ENCODE measurements at places on chromosomes 12 and 14.

DNA sequence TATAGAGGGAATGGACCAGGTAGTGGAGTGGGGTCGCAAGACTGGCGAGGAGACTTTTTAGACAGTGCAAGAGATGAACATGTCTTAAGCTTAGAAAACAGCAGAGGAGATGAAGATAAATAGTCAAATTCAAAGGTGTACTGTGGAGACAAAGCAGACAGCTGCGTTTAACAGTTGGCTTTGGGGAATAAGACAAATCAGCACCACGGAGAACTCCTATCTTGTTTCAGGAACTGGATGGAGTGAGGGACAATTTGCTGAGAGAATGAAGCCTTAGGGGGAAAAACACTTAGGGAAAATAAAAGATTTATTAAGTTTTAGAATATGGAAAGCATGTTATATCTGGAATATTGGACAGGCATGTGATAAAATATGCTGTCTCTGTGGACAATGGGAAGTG is 458.8 kb downstream of the GLT1D1 start:
- DNase-seq = no peak

GRCh38 chr14:100426314-100426713 is 103.2 kb downstream of the SLC25A47 start:
- no peak for DNase-seq

DNA sequence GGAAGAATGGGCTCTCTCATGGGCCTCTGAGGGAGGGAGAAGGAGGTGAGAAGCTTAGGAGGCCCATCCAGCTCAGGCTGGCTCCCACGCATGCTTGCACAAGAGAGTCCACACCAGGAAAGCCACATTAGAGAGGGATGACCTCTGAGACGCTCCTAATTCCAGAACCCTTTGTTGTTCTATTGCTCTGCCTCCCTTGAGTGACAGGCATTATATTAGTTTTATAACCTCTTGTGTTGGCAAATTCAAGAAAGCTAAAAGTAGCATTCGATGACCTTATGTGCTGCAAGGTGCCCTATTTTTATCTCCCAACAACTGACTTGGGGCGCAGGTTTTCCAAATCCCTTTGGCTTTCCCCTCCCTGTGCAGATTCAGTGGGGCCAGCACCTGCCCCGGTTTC is 190.1 kb downstream of the KSR2 start:
- no peak for DNase-seq

DNA sequence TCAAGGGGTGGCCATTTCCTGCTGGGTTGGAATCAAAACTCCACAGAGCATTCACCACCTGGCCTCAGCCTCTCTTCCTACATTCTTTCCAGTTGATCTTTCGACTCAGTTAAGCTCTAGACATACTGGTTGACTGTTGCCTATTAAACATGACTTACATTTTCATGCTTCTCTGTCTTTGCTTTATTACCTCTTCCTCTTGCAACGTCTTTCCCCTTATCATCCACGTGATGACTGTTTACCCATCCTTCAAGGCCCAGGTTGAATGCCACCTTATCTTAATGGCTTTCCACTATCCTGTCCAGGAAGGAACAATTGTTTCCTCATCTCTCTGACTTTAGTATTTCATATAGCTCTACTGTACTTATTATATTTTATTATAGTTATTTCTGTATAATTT is 24.4 kb upstream of the CCDC175 start:
- DNase-seq = no peak

DNA sequence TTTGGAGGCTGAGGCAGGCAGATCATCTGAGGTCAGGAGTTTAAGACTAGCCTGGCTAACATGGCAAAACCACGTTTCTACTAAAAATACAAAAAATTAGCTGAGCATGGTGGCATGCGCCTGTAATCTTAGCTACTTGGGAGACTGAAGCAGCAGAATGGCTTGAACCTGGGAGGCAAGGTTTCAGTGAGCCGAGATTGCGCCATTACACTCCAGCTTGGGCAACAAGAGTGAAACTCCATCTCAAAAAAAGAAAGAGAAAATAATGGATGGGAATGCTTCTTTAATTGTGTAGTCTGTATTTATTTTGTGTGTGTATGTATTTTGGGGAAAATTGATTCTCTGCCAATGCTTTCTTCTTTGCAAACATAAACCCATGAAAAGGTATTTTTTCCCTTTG is 32.5 kb downstream of the SRGAP1 start:
- no peak for DNase-seq

DNA sequence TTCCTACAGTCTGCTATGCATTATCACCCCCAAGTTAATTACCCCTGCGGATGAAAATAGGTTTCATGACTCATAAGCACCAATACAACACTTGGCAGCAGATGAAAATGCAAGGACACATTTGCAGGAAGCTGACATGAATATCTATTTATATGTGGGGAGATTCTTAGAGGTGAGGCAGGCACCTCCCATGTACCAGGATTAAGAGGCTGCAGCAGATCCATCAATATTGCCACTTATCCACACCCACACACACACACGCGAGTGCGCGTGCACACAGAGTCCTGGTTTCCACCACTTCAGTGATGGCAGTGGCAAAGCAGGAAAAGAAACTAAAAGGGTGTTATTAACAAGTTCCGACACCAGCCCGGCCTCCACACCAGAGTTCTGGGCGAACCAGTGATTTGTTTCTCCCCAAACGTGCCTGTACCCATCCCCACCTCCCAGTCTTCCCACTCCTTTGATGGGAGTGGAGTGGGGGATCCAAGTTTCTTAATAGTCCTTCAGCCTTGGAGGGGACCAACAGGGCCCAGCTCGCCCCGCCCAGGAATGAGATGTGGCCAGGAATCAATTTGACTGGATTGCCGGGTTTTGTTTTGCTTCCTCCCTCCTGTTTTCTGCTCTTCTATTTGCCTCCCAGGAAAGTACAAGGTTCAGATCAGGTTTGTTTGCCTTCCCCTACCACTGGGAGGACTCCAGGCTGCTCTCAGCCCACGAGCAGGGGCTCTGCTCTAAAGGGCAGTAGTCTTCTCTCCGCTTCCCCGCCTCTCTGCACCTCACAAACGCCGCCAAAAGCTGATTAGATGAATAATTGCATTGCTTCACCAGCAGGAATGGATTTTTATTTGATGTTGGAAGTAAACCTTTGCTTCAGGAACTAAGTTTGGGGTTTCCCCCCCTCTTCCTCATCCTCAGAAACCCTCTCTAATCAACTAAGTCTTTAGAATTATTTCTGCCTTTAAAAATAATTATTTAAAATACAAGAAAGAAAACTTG is 5.2 kb downstream of the IRF2BPL start:
- DNase-seq = peak; percentile 64

DNA sequence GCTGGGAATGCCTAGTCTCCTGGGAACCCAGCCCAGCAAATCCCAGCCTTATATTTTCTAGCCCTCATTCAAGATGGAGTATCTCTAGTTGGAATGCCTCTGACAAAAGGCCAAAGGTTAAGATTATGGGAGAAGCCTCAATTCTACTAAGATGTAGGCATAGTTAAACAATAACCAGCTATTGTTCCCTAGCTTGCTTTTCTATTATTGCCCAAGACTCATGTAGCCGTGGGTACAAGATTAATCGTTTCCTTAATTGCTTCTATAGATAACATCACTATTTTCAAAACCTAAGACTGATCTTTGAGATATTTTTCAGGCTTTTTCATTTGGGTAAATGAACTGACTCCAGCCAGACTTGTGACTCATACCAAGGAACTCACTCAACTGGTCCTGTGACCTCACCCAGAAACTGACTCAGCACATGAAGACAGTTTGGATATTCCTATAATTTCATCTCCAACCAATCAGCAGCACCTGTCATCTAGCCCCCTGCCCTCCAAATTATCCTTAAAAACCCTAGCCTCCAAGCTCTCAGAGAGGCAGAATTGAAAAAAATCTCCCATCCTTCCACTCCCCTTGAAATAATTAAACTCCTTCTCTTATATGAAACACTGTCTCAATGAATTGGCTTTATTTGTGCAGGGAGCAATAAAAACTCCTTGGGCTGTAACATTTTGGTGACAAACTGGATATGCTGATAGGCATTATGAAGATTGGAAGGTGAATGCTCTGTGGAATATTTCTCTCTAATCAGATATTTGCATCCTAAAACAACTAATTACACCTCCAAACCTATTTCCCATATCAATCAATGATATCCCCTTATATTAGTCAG is 589.0 kb downstream of the C12orf50 start:
- DNase-seq = peak; percentile 97

DNA sequence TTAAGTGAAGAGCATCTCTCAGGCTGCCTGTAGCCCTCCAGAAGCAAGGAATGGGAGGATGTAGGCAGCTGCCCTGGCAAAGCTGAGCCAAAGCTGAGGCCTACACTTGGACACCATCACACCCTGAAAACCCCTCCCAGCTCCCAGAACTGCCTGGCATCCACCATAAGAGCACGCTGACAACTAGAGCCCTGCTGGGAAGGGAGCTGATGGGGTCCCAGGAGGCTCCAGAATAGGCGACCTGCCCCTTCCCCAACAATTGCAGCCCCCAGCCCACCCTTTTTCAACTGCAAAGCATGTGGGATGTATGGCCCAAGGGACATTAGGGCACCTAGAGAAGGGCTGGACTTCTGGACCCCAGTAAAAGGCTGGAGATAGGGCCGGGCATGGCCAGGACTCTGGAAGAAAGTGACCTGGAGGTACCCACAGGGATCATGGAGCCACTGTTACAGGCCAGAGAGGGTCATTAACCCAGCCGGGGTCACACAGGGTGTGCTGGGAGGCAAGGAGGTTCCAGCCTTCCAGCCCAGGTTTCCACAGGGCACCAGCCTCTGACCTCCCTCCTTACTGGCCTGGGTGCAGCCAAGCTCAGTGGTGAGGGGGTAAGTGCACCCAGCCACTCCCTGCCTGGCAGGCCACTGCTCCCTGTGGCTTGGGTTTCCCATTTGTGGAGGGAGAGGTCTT is 27.8 kb downstream of the FAM222A start:
- no peak for DNase-seq

DNA sequence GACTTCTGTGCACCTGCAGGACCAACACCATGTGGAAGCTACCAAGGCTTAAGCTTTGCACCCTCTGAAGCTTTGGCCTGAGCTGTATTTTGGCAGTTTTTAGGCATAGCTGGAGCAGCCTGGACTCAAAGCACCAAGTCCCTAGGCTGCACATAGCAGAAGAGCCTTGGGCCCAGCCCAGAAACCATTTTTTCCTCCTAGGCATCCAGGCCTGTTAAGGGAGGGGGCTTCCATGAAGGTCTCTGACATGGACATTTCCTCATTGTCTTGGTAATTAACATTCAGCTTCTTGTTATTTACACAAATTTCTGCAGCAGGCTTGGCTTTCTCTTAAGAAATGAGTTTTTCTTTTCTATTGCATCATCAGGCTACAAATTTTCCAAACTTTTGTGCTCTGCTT is 475.8 kb upstream of the FLRT2 start:
- no peak for DNase-seq

DNA sequence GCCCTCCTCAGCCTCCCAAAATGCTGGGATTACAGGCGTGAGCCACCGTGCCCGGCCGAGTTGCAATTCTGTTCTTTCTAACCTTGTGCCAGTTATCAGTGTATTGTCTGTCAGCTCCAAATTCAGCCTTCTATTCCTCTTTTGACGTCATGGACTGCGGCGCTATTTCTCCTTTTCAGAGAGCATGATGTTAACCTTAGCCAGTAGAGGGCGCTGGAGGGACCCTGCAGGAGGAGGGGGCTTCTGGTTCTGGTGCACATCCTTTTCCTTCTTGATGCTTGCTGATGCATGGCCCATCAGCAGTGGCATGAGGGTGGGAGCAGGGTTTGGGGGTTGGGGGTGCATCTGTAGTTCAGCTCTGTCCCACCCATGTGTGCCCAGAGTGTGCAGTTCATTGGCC is 179.3 kb upstream of the RMST start:
- no peak for DNase-seq

DNA sequence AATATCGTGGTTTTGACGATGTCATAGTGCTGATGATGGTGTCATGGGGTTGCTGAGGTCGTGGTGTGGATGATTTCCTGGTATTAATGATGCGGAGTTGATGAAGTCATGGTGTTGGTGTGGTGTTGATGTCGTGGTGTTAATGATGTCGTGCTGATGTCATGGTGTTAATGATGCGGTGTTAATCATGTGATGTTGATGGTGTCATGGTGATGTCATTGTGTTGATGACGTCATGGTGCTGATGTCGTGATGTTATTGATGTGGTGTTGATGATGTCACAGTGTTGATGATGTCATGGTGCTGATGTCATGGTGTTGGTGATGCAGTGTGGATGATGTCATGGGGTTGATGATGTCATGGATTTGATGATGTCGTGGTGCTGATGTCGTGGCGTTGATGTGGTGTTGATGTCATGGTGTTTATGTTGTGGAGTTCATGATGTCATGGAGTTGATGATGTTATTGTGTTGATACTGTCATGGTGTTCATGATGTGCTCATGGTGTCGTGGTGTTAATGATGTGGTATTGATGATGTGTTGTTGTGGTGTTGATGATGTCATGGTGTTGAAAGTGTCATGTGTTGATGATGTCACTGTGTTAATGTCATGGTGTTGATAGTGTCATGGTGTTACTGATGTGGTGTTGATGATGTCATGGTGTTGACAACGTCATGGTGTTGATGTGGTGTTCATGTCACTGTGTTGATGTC is 48.5 kb upstream of the RIMBP2 start:
- DNase-seq = peak; percentile 49

- no peak for DNase-seq
Measured at GRCh38 chr12:70747445-70748260, 110.4 kb upstream of the PTPRB start.

DNA sequence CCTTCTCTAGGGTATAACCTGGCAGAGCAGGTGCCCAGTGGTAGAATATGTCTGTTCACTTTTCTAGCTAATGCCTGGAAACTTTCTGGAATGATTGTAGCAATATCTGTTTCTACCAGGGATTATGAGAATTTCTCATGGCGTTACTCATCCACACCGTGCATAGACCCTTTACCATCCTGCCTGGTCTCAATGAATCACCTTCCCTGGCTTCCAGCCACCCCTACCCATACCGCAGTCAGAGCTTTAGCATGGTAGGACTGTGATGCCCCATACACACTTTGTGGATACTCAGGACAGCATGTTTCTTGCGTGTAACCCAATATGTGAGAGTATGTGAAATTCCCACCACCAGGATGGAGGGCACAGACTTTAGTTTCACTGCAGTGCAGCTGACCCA is 45.4 kb downstream of the TUNAR start:
- no peak for DNase-seq

DNA sequence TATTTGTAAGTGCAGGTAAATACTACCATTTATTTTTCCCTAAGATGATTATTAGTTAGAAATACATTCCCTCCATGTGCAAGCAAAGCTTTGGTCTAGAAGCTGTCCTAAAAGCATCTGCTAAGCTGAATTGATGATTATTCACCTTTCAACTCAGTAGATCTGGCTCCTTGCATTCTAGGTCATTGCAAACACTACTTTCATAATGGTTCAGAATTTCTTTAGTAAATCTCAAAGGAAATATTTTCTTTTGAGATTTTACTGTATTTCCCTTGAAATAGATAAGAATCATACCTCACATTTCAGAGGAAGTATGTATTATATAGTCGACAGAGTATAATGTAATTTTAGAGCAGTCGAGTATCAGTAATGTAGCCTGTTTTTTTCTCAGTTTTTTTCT is 2.4 kb downstream of the ETNK1 start:
- no peak for DNase-seq

- no peak for DNase-seq
Measured at GRCh38 chr12:5923751-5924150, 21.3 kb downstream of the ANO2 start.

Measured in astrocyte (in vitro differentiated cells and primary cell).